ENCODE measurements at places on chromosomes 12 and 14. TPM values are rescaled to one million over a fixed set of nuclear protein-coding genes. Genes with fewer than 3 reads are reported as not detected.
A peak's percentile ranks its signal among the peaks of the same experiment; 100 is the strongest.

- no peak overlapping the region for H3K4me3 ChIP-seq
- H3K27ac ChIP-seq, result peak overlapping the region; percentile 60
- H3K4me1 ChIP-seq, result no peaks in the 10 kb centered on the region
- DNase-seq, result no peak
- H3K36me3 ChIP-seq, result no peaks in the 10 kb centered on the region
Observed at GRCh38 chr14:48914921-48915320, 671.3 kb downstream of the RPS29 start.

Gene LIN7A
- total RNA-seq, result 23.1 TPM

GRCh38 chr12:109377139-109377685 is 29.5 kb downstream of the MYO1H start:
- DNase-seq, result no peak
- no peak overlapping the region for H3K27ac ChIP-seq

DNA sequence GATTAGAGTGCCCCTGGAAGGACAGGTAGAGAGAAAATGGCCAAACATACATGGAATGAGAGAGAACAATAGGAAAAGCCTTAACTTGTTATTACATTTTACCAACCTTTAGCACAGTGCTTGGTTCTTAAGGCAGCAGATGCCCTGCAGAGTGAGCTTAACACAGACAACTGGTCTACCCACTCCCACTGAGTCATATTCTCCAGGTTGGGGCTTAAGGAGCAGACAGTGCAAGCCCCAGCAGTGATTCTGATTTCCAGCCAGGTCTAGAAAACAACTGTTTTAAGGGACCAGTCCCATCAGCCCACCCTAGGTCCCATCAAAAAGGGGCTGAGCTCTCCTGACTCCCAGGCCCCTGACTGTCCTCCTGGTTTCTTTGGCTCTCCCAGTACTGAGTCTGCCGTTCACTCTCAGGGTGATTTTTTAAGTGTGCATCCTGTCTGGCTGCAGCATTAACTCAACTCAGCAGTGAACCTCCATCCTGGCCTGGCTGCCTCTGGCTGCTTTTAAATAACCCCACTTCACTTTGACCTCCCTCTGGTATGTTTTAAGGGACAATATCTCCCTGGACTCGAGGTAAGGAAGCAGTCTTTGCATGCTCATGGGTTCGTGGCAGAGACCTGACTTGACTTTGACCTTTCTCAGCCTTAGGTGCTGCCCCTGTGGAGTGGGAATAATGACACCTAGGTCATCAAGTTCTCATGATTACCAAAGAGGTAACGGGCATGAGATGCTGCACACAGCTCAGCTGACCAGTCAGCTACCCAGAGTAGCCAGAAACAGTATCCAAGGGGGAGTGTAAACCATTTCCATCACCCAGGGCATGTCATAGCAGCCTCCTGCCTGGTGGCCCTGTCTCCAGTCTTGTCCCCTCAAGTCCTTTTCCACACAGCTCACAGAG is 210.7 kb upstream of the PWP1 start:
- H3K4me3 ChIP-seq, result no peak overlapping the region
- DNase-seq, result no peak
- no peak overlapping the region for H3K27ac ChIP-seq
- H3K4me1 ChIP-seq, result no peaks in the 10 kb centered on the region
- no peaks in the 10 kb centered on the region for H3K27me3 ChIP-seq
- no peaks in the 10 kb centered on the region for H3K36me3 ChIP-seq

DNA sequence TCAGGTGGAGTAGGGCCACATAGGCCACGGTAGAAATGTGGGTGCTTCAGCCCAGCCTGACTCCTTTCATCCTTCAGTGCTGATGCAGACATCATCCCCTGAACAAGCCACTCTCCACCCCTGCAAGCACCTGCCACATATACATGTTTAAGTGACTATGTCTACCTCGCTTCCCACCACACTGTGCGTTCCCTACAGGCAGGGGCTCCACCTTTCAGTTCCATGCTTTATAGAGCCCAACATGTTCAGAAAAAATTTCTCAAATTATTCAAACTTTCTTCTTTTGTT is 11.6 kb downstream of the SLC7A7 start:
- no peaks in the 10 kb centered on the region for H3K36me3 ChIP-seq
- no peaks in the 10 kb centered on the region for H3K27me3 ChIP-seq
- H3K27ac ChIP-seq, result no peak overlapping the region
- H3K4me3 ChIP-seq, result no peak overlapping the region

Gene NAV3
- 2.9 TPM for total RNA-seq

DNA sequence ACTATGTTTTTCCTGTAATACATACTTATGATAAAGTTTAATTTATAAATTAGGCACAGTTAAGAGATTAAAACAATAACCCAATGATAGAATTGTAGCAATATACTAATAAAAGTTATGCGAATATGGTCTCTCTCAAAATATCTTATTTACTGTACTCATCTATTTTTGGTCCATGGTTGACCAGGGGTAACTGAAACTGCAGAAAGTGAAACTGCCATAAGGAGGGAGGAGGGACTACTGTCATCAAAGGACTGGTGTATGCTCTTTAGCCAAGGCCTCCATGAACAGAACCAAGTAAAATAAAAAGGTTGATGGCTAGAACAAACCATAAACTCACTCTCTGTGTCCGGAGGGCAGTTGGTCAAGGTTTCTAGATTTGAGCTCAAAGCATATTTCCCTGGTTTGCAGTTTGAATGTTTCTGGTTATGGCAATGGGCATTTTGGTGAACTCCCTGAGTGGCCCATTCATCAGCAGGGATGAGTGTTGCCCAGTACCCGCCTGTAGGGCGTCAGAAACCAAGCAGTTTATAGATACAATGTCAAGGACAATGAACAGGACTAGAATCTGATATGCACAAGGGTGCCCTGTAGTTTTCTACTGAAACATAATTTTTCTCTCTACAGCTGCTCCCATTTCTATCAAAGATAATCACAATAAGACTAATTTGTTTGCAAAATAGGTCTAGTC is 19.8 kb downstream of the LEMD3 start:
- no peaks in the 10 kb centered on the region for H3K27me3 ChIP-seq
- no peaks in the 10 kb centered on the region for H3K36me3 ChIP-seq
- no peak overlapping the region for H3K4me3 ChIP-seq
- DNase-seq, result no peak
- H3K4me1 ChIP-seq, result no peaks in the 10 kb centered on the region

- no peak overlapping the region for H3K4me3 ChIP-seq
- no peaks in the 10 kb centered on the region for H3K36me3 ChIP-seq
- H3K27ac ChIP-seq, result no peak overlapping the region
Observed at GRCh38 chr12:4855121-4855924, 54.4 kb upstream of the KCNA1 start.

DNA sequence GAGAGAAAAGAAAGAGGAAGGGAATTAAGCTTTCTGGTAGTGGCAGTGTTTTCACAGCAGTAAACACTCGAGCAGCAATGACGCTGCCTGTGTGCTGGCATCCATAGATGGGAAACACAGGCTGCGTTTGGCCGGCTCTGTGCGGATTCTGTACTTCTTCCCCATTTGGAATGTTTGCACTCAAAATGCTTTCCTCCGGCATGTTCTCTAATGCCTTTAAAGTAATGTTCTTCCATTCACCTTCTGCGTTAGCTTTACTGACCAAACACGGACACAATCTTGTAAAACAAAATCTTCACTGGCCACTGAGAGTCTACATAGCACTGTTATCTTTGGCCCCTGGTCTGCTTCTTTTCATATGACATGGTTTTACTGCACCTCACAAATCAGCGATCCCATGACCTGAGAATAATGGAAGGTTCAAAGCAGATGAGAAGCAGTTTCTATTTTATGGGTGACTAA is 31.4 kb downstream of the DCP1B start:
- no peak for DNase-seq
- H3K4me3 ChIP-seq, result no peak overlapping the region

Gene GLIPR1L1
- not detected for total RNA-seq

GRCh38 chr12:8697120-8697475 is 693 bp upstream of the RIMKLB start:
- peak overlapping the region; percentile 91 for H3K27ac ChIP-seq
- H3K4me1 ChIP-seq, result no peaks in the 10 kb centered on the region
- H3K4me3 ChIP-seq, result peak overlapping the region; percentile 99
- no peaks in the 10 kb centered on the region for H3K36me3 ChIP-seq
- no peak for DNase-seq

Measured in Peyer's patch (tissue), 4 donors.